Activated CD4-positive, alpha-beta T cell treated with anti-CD3 and anti-CD28 coated beads for 1 hour (primary cell): ENCODE measurements at places on chromosomes 6 and 20.

- no peak for DNase-seq
Observed at GRCh38 chr20:53074811-53075314, 102.7 kb downstream of the TSHZ2 start.

- DNase-seq, result no peak
Observed at GRCh38 chr20:49831022-49831769, 18.6 kb downstream of the SLC9A8 start.

DNA sequence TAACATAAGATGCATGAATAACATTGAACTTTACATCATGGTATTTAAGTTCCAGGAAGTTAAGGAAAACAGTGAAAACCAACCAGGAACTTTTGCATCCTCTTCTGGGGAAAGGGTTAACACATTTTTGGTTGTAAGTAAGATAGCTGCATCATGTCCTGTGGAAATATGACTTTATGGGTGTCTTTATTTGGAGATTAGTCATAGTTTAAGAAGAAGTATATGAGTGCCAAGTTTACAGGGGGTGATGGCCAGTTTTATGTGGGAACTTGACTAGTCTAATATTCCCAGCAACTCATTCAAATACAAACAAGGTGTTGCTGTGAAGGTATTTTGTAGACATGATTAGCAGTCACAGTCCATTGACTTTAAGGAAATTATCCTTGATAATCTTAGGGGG, 78.0 kb downstream of the PDE10A start:
- DNase-seq, result no peak

- no peak for DNase-seq
Observed at GRCh38 chr6:47252633-47253032, 57.1 kb downstream of the TNFRSF21 start.

- DNase-seq, result no peak
Observed at GRCh38 chr6:47234266-47234933, 75.3 kb downstream of the TNFRSF21 start.

GRCh38 chr20:64006902-64007301, 26.0 kb downstream of the PRPF6 start:
- no peak for DNase-seq

DNA sequence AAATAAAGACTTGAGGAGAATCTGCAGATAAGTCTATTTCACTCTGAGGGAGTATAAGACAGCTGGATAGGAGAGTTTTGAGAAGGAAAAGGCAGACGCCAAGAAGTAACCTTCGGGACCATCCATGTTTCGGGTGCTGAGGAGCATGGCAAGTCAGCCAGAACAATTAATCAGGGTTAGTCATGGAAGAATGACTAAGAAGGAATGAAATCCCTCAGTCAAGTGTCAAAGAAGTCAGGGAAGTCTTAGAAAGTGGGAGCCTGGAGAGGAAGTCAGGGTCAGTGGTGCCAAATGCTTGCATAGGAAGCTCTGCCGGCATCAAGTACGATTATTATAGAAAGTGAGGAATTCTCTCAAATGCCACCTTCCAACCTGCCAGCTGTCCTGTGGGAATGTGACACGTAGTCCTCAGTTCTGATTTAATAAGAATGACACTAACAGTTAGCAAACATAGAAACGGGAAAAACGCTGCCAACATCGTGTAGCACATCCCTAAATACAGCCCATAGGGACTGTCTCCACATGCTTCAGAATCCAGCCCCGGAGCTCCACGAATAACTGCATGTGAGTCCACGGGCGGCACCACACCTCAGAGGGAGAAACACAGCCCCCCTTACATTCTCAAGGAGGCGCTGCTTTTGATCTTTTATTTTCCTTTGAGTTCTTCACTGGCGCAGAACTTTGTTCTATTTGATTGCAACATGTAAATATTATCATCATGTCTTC, 602.7 kb downstream of the PRKN start:
- no peak for DNase-seq

- no peak for DNase-seq
Observed at GRCh38 chr20:64100946-64101688, 6.2 kb downstream of the NPBWR2 start.

DNA sequence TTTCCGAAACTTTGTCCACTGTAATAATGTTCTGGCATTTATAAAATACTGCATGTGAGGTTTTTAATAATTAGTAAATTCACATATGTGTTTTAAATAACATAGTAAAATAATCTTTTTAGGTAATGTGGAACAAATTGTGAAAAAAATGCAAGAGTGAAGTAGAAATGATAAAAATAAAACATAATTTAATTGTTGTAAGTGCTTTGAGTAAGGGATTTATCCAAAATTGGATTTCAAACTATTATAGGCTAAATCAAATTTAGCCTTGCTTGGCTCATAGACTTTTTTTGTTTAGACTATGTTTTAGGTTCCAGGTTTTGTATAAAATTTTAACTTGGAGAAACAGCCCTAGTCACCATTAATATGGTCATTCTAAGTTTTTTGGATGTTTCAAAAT, 1029.5 kb downstream of the PHF3 start:
- DNase-seq, result no peak

DNA sequence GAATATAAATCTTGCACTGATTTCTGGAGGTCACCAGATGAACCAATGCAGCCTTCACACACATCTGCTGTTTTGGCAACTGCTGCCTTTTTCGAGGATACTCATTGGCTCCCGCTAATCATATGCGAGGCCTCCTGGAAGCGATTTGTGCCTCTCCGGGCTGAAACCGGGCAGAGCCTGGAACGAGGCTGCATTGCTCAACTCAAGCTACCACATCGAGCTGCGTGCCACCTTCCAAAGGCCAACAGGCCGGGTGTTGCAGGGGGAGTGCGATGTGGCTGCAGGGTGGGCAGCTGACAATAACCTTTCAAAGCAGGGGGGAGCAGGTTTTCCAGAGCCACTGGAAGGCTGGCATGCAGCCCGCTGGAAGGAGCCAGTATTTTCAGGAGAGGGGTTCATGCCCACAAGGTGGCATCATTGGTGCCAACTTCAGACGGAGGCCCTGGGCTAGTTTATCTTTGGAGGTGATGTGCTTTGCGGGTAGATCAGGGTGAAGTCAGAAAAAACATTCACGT, 122.6 kb upstream of the IFNGR1 start:
- DNase-seq, result peak; percentile 32

DNA sequence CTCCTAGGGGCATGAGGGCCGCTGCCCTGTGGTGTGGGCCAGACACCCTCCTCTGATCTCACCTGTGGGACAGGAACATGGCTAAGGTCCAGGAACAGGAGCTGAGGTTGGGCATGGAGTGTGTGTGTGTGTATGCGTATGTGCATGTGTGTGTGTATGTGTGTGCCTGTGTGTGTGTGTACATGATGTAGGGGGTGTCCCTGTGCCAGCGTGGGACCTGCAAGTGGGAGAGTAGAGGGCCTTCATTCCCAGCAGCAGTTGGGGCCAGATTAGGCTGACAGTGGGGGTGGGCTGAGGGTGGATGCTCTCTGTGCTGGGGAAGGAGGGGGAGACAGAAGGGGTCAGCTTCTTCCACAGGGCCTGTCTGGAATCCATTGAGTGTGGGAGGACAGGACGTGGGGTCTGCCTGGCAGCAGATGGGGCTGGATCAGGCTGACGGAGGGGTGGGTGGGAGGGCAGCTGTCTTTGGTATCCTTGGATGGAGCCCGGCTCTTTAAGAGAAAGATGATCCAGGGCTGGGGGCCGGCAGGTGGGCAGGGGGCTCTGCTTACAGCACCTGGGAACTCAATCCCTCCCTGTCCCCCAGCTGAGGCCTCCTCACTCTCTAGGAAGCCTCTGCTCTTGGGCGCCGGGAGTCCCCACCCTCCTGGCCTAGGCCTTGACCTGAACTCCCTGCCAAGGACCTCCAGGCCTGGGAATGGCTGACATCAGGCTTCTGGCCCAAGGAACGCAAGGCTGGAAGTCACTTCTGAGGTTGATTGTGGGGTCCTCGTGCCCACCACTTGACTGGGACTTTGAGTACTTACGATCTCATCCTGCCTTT, 44.0 kb downstream of the SPDEF start:
- no peak for DNase-seq

- DNase-seq, result no peak
Observed at GRCh38 chr6:43931201-43931600, 161.2 kb downstream of the VEGFA start.

DNA sequence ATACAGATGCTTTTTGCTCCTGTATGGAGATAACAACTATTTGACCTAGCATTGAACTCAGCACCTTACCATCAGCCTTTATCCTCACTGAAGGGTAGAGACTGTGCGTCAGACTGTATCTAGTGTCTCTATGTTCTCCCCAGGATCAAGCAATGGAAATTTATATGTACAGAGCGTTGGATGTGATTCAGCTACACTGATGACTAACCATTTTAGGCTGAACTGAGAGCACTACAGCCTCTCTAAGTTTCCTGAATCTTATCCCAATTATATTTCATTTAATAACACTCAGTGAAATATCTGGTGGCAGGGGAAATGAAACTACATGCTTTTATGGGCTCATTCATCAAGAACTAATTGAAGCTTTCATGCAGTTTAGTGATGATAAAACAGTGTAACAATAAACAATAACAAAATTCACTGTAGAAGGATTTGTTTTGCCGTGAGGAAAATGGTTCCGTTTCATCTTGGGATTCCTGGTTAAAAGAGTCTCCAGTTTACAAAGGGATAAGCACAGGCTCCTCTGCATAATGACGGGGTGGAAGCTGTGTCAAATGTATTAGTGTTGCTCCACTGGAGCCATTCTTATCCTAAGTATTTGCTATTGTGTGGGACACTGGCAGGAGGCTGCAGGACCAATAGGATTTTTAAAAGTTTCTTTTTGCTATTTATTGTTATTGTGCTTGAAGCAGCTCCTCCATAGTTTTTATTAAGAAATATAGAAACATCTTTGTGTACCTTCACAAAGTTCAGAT, 567.6 kb upstream of the MMS22L start:
- no peak for DNase-seq
